EL (cell line): ENCODE measurements at places on chromosomes 3 and 15.

- DNase-seq: no peak
Measured at GRCh38 chr15:70034596-70034995, 63.1 kb downstream of the TLE3 start.

DNA sequence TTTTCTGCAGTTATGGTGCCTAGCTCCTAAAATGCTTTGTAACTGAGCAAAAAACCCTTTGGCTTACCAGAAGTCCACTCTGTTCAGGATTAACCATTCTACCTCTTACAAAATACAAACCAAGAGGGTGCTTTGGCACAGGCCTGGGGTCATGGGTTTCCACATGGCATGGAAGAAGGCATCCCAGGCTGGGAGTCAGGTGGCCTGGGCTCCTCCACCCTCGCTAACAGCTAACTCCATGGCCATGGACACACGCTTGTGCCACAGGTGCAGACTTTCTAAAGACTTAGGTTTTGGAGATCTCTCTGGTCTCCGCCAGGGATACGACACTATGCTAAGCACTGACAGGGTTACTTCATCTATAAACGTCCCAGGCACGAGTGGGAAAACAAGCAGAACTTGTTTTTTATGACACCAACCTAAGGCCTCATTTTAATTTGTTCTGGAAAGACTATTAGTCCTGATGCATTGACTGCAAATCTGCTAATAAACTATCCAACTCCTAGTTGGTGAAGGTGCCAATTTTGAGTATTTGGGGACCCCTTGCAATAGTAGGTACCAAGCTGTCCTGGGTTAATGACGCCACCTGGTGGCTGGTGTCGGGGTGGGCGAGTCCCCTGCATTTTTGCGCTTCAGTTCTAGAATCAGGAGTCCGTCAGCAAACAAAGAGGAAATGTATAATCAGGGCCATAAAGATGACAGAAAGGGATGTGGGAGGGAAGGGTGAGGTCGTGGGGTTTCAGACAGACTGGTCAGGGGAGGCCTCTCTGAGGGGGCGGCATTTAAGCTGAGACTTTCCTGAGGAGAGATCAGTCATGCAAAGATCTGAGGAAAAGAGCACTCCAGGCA is 10.3 kb upstream of the ALDH1A3 start:
- no peak for DNase-seq

DNA sequence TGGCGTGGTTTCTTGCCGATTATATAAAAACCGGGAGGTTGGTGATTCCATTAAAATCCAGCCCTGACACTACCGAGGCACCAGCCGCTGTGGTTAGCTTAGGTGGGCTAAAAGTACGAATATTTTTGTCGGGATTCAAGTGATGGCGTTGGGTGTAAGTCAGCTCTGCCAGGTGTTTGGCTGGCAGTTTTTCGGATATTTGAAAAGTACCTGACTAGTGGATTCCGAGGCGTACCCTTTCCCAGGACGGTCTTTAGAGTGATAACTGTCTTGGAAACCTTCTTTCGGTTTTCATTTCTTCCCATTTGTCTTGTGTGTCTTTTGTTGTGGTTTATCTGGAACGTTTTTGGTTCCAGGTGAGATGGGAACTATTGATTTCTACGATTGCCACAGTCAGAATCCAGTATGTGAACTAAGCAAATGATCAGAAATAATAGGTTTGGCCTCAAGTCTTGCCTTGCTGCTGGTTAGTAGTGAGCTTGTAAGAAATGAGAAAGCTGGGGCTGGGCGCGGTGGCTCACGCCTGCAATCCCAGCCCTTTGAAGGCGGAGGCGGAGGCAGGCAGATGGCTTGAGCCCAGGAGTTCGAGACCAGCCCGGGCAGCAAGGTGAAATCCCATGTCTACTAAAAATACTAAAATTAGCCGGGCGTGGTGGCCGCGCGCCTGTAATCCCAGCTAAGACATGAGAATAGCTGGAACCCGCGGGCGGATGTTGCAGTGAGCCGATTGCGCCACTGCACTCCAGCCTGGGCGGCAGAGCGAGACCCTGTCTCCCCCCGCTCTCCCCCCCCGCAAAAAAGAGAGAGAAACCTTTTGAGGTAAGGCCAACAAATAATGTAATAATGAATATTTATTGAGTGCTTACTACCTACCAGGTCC is 1.4 kb downstream of the FYTTD1 start:
- peak; percentile 49 for DNase-seq

GRCh38 chr3:192010490-192010889 is 549.5 kb downstream of the PYDC2 start:
- no peak for DNase-seq

GRCh38 chr3:101542957-101543356 is 18.7 kb upstream of the TRMT10C start:
- DNase-seq: no peak

DNA sequence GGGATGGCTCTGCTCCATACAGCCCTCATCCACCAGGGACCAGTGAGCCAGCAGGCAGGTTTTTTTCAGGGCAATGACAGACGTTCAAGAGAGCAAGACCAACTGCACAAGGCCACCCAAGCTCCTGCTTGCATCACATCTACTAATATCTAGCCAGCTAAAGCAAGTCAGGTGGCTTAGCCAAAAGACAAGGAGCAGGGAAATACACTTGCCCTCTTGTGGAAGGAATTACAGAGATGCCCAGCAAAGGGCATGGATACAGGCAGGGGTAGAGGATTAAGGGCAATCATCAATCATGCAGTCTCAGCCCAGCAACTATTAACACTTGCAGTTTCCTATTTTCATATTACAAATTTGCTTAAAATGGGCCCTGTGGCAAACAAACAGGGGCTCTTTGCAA is 81.5 kb upstream of the NTRK3 start:
- no peak for DNase-seq

GRCh38 chr3:133461291-133461690 is 61.4 kb downstream of the BFSP2 start:
- no peak for DNase-seq

- peak; percentile 66 for DNase-seq
Measured at GRCh38 chr3:123353850-123354233, 95.0 kb downstream of the ADCY5 start.

GRCh38 chr3:18501679-18502343 is 76.7 kb upstream of the SATB1 start:
- DNase-seq: no peak

DNA sequence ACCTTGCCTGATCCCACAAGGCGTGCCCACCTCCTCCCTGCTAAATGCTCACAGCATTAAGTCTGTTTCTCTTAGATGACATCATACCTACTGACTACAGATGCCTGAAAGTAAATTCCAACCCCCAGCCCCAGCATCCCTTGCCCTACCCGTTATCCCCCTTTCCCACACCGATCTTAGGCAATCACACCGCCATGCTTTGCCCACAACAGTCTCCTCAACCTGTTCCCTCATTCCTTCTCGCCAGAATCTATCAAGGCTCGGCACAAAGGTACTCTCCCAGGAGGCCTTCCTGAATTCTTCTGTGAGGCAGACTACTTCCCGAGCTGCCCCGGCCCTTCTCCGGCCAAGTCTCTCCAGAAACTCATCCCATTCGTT is 789 bp upstream of the SEC61A1 start:
- DNase-seq: peak; percentile 26

- DNase-seq: no peak
Measured at GRCh38 chr3:174958671-174959328, 99.7 kb downstream of the NAALADL2 start.

GRCh38 chr3:155891321-155891720 is 20.9 kb downstream of the GMPS start:
- DNase-seq: peak; percentile 14

DNA sequence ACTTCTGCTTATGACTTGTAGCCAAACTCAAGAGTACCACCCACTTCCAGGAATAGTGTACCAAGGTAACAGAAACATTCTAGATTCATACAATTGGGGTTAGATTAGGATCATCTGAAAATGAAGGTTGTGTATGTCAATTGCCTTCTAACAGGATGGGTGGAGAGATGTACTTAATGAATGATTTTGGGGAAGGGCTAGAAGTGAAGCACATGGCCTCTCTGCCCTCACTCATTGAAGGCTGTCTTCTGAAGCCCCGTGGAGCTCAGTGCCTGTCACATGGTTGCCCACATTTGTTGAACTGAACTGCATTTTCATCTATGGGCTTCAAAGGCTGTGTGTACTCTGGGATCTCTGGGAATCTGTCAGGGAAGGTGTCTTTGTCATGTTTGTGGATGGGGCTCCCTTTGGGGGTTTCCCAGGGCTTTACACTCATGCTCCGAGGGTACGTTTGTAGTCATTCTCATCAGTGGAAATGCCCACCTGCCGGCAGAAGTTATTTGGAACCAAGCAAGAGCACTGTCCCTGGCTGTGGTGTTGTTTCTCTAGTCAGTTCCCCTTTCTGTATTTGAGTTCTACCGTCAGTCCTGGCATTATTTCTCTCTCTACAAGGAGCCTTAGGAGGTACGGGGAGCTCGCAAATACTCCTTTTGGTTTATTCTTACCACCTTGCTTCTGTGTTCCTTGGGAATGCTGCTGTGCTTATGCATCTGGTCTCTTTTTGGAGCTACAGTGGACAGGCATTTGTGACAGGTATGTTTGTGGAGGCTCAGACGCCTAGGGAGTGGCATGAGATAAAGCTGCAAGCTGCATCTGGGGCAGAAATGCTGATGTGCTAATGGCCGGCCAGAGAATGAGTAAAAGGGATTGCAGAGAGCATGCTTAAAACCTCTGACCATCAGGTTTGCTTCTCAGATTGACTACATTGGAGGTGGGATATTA is 22.4 kb downstream of the CD86 start:
- DNase-seq: no peak

DNA sequence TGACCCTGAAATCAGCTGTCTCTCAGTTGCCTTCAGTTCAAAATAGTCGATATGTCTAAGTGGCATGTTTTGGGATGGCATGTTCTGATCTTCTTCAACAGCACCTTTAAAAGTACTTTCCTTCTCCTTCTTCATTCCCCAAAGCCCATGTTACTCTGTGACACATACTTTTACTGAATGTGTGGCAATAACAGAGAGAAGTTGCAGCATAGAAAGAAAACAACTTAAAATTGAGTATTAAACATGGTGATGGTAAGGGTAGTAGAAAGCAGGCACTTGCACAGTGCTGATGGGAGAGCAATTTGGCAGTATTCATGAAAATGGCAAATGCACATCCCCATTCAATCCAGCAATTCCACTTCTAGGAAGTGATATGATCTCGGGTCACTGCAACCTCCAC is 12.3 kb upstream of the ULK4 start:
- no peak for DNase-seq

- no peak for DNase-seq
Measured at GRCh38 chr3:51949121-51949520, 6.1 kb upstream of the GPR62 start.

DNA sequence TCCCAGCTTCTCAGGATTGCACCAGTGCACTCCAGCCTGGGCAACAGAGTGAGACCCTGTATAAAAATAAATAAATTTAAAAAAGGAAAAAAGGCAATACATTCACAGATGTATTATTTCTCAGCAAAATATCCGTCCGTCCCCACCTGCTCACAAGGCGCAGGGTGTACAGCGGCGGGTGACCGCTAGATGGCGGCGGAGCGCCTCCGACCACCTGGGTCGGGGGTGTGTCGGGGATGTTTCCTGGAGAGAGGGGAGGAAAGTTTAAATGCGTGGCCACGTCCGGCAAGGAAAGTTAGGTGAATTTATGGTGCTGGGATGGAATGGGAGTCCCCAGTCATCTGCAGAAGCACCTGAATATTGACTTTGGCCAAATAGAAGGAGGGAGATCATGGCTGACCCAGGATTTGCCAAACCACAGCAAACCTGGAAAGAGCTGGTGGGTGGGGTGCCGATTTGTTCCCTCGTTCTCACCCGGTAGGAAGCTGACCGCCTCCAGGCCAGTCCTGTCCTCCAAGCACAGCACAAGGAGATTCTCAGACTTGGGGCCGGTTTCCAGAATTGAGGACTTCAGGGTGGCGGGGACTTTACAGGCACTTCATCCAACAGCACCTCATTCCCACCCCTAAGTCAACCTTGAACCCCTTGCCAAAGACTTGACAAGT is 88.3 kb downstream of the TMEM266 start:
- DNase-seq: peak; percentile 44

- DNase-seq: peak; percentile 51
Measured at GRCh38 chr3:185552358-185552877, at the start of gene LIPH. Gene LIPH (minus strand): TSS chr3:185552588. CDS start chr3:185552471, 117 bp downstream.

- DNase-seq: no peak
Measured at GRCh38 chr3:58679974-58680666, 13.5 kb upstream of the FAM3D start.

DNA sequence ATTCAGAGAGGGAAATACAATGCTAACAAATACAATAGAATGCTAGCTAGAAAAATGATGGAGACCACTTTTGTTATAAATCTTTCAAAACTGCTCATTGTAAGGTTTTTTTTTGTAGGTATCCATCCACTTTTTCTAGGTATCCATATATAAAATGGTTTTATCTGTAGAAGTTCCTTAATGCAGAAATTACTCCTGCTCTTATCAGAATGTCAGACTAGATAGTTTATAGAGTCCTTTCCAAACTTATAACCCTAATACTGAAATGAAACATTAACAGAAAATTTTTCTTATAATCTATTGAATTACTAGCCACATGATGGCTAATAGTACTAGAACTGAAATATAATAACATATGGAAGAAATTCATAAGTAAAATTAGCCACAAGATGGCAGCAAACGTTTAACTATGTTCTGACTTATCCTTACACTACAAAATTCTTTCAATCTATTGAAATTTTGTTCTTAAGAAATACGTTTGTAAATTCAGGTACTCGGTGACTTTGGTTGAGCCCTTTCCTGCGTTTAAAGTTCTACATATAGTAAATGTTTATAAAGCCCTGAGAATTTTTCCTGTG is 58.5 kb downstream of the ECT2 start:
- peak; percentile 27 for DNase-seq

GRCh38 chr3:40022297-40022827 is 213.0 kb downstream of the MYRIP start:
- DNase-seq: no peak

- DNase-seq: no peak
Measured at GRCh38 chr3:167839460-167840134, 104.1 kb downstream of the SERPINI1 start.

- DNase-seq: peak; percentile 87
Measured at GRCh38 chr3:64321747-64322146, 96.5 kb upstream of the PRICKLE2 start.

DNA sequence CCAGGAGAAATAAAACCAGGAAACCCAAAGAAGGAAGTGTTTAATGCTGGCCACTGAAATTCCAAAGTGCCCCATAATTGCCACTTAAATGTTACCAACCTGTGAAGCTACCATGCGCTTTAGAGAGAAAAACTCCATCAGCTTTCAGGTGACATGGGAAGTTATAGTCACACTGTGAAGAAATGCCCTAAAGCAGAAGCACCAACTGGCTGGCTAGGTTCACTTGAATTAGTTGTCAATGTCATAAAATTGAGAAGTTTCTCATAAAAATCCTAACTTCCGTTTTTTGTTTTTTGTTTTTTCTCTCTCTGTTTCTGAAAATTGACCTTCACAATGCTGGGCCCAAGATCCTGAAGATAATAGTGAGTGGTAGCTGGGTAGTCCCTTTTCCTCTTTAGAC is 167.9 kb upstream of the CTNNB1 start:
- DNase-seq: no peak

- peak; percentile 9 for DNase-seq
Measured at GRCh38 chr3:77464111-77464688, 424.3 kb downstream of the ROBO2 start.

DNA sequence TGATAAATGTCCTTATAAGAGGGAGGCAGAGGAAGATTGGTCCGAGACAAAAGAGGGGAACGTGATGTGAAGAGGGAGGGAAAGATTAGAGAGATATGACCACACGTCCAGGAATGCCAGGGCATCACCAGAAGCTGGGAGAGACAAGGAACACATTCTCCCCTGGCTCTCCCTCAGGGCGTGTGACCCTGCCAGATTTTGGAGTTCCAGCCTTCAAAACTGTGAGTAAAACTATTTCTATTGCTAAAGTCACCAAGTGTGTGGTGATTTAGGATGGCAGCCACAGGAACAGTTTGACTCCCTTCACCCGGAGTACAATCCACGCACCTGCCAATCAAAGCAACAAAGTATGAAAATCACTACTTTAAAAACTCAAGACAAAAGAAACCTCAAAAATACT is 32.1 kb upstream of the TJP1 start:
- DNase-seq: peak; percentile 78
